ENCODE measurements at places on chromosomes 4 and X.

DNA sequence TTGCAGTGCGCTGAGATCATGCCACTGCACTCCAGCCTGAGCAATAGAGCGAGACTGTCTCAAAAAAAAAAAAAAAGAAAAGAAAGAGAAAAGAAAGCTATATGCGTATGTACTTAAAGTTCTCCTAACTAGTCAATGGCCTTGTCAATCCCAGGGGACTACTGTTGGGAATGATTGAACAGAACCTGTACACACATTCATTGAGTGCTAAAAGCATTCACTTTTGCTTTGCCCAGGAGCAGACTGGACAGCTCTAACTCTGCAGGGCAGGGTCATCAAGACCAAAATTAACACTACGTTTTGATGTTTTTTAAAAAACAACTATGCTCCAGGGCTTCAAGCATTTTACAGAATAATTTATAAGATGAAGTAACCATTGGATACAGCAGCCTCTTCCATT is 106.2 kb downstream of the FNIP2 start:
- no peak for DNase-seq

DNA sequence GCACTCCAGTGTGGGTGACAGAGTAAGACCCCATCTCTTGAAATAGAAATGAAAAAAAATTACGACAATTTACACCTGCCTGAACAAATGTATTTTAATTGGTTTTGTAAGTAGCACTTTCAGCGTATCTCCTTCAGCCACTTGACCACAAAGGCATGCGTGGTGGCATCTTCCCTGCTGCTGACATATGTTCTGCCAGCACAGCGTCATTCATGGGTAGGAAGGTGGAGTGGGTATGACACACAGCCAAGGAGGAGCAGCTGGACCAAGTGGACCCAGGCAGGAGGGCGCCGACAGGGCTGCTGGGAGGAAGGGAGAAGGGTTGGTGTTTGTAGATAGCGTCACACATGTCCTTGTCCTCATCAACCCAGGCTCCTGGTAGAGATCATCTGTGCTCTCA is 28.6 kb upstream of the CLDN34 start:
- DNase-seq = no peak

- DNase-seq = no peak
These were observed 3.4 kb downstream of the GABRA2 start for GRCh38 chr4:46386570-46386969.

- DNase-seq = no peak
These were observed 66.3 kb upstream of the FAM9C start for GRCh38 chrX:13110433-13111324.

DNA sequence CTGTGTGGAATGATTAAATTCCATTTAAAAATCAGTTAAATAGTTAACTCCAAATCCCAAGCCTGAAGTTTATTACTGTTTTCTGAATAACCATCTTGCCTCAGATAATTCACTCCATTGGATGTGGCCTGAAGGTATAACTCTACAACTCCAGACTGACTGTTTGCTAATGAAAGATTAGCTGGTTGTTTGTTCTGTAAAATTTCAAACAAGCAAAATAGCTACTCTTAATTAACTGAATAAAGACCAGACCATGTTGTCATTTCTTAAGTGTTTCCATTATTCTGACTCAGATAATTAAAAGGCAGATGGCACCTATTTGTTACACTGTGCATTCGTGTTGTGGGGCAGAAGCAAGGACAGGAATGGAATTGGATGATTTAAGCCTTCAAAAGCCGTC is 78.5 kb upstream of the DDIT4L start:
- no peak for DNase-seq

- DNase-seq = no peak
These were observed 42.2 kb upstream of the EPGN start for GRCh38 chr4:74266081-74266480.

DNA sequence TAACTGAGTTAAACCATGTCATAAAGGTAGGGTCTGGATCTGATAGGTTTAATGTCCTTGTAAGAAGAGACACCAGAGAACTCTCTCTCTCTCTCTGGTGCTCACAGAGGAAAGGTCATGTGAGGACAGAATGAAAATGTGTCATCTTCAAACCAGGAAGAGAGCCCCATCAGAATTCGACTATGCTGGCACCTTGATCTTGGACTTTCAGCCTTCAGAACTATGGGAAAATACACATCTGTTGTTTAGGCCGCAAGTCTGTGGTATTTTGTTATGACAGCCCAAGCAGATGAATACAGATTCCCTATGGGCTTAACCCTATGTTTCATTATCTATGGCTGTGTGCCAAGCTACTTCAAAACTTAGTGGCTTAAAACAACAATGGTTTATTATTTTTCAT is 105.5 kb upstream of the DDIT4L start:
- no peak for DNase-seq

DNA sequence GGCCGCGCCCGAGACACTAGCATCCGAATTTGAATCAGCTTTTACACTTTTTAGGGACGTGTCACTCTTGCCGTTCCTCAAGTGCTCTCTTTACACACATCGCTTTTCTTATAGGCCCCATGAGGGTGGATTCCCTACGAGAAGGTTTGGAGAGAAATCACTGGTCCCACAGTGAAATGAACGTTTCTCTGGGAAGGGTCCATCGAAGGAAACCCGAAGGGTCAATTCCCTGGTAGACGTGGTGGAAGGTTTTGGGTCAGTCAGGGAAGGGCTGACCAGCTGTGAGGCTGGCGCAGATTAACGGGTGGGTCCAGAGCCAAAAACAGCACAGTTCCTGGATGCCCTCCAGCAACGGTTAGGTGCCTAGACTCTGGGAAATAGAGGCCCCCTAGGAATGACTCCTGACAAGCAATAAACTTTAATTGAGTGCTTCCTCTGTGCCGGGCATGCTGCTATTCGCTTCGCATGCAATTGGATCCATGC is 35.9 kb downstream of the ETDC start:
- no peak for DNase-seq

DNA sequence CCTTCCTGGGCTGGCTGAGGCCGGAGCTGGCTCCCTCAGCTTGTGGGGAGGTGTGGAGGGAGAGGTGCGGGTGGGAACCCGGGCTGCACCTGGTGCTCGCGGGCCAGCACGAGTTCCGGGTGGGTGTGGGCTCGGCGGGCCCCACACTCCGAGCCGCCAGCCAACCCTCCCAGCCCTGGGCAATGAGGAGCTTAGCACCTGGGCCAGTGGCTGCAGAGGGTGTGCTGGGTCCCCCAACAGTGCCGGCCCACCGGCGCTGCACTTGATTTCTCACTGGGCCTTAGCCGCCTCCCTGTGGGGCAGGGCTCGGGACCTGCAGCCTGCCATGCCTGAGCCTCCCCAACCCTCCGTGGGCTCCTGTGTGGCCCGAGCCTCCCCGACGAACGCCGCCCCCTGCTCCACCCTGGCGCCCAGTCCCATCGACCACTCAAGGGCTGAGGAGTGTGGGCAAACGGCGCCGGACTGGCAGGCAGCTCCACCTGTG is 182.7 kb upstream of the PAQR3 start:
- no peak for DNase-seq

- DNase-seq = no peak
These were observed 116.9 kb downstream of the RASL11B start for GRCh38 chr4:52979020-52979419.

DNA sequence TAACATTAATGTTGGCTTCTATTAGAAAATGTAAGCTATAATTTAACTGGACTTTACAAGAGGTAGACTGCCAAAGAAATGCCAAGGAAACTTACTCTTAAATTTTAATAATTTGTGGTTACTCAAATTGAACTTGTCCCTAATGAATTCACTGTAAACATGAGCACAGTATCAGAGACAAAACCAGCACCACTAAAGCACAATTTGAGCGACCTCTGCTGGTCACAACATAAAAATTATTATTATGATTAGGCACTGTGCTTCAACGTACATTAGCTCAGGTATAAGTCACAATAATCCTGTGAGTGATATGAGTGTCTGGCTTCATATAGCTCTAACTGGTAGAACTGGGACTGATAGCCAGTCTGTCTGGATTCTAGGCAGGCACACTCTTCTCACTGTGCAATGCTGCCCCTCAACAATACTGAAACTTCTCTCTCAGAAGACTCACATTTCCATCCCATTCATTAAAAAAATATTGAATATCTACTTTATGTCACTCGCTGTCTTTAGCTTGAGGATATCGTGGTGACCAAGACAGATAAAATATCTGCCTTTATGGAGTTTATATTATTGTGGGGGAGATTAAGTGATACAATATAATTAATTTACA is 8.0 kb downstream of the NUDT6 start:
- DNase-seq = no peak

DNA sequence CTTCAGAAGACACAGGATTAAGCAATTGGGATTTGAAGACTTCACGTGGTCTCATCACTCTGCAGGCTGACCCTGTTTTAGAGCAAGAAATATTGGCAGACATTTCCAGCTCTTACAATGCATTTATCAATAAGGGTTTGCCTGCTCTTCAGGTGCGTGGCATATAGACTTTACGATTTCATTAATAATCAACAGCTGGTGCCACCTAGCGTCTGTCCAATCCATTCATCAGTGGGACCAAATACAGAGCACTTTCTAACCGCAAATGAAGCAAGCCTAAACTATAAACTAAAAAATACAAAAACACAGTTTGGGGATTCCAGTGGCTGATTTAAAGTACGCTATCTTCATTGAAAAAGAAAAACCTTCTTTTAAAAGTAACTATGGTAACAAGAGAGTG is 125.4 kb upstream of the DMD start:
- no peak for DNase-seq

DNA sequence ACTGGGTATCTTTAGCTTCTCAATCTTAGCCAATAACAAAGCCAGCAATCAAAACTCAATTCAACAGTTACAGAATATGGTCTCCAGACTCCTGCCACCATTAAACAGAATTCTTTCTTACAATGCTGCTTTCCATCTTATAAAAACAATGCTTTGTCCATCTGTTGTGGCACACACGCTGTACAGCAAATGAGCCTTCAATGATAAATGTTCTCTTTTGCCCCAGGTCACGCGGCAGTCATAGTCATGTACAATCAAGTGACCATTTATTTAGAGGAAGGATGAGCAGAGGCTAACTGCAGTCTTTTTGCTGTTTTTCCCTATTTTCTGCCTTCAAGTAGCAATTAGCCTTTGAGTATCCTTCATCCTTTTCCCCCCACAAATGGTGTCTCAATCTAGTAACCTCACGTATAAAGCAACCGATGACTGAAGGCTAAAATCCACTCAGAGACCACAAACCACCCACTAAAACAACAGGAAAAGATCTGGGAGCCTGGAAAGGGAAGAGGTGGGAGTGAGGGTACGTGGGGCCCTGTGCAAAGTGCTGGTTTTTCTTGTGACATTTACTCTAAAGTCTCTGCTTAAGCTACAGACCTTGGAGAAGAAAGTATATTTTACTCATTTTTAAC is 24.4 kb downstream of the TRIM2 start:
- no peak for DNase-seq

DNA sequence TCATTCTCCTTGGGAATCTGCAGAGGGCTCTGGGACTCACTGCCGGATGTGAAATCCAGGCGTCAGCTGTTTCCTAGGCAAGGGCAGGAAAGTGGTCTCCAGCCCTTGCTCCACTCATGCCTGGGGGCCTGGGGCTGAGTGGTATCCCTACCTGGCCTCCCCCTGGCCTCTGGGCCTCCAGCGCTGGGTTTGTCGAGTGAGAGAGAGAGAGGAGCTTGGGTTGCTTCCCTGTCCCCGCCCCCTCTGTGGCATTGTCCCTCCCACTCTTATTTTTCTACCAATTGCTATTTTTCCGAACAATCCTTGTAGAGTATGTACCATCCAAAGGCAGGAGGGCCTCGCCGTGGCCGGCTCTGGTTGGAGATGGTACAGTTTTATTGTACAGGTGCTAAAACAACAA is 53.1 kb downstream of the ELF4 start:
- DNase-seq = no peak

DNA sequence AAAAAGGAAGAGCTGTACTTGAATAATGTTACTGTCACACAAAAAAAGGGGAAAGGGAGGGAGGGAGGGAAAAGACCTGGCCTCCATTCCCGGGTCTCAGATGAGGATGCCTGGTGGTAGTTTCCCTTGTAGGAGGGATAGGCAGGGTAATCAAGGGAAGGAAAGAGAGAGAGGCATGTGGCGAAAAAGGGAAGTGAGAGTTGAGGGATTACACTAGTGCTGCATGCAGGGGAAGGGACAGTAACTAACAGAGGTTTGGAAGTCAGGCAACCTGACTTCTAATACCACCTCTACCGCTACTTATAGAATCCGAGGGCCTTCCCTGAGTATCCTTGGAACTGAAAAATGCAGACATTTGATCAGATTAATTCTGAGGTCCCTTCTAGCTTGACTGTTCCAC is 821.7 kb upstream of the FTHL17 start:
- no peak for DNase-seq

DNA sequence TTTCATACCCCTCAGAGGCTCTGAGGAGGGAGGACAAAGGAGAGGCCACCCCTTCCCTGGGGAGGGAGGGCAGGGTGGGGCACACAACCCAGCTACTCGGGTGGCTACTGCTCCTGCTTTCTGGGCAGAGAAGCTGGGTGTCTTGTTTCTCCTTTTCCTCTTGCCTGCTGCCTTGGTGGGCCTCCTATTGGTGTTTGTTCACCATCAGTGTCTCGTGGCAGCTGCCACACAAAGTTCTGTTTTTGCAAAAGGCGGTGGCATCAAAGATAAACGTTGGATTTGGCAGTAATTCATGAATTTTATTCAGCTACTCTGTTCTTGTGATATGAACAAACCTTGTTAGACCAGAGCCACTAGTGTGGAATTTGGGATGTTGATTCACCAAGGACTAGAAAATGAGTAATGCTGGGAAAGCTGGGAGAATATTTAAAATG is 153.0 kb upstream of the SCML1 start:
- no peak for DNase-seq

DNA sequence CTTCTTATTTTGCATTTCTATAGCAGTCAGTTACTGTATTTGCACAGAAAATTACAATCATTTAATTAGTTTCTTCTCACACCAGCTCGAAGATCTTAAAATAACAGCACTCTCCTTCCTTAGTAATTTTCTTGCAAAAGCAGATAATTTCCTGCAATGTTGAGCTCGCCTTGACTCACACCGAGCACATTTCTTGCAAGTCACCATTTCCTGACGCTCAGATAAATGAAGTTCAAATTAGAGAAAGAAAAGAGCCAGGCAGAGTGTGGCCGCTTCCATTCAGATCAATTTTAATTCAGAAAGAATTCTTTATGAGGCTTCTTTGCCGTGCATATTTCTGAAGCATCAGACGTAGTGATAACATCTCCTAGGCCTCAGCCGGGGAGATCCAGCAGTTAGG is 10.1 kb downstream of the SORCS2 start:
- DNase-seq = no peak

DNA sequence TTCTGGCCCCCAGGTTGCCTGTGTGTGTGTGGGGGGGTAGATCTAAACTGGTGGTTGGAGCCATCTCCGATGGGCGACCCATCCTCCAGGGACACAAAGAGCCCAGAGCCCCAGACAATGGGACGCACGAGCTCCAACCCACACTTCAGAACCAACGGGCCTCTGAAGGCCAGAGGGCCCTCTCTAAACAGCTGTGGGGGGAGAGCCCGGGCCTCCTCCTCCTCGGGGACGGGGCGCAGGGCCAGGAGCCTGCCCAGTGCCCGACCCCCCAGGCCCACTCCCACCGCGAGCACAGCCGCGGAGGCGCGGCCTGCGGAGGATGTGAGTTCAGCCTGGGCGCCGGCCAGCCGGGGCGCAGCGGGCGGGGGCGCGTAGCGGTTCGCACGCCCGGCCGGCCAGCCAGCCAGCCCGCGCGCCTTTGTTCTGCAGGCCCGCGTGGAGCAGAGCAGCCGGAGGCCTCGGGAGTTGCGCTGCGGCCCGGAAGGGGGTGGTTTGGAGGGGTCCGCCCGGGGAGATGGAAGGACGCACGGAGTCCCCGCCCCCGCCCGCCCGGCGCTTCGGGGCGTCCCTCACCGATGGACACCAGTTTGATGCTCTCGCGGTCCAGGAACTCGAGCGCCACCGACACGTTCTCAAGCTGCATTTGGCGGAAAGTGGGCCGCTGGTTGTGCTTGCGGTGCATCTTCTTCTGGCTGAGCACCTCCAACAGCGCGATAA is 4.0 kb downstream of the FLNA start:
- no peak for DNase-seq
